T-helper 1 cell treated with Interleukin-12 subunit alpha and Interleukin-12 subunit beta and Interleukin-4 antibody, amounts not matched to agents 30 ng/mL and 1 ng/mL, for 36 hours (primary cell): ENCODE measurements at places on chromosomes 7 and 10. TPM values are rescaled to one million over a fixed set of nuclear protein-coding genes. Genes with fewer than 3 reads are reported as not detected.

The TRPV6 gene
- not detected in 2 replicates for total RNA-seq

The HOXA13 gene
- not detected in 2 replicates for total RNA-seq

The ADAM8 gene
- total RNA-seq = 290 and 302 TPM in 2 replicates

The INHBA gene
- 0.32 and 0.54 TPM in 2 replicates for total RNA-seq

The CLRN3 gene
- total RNA-seq = not detected in 2 replicates

The HECTD2 gene
- 1.7 and 2.9 TPM in 2 replicates for total RNA-seq

The SGMS1 gene
- total RNA-seq = 24.4 TPM in 2 replicates

The FAM3C gene
- 52.8 and 54.8 TPM in 2 replicates for total RNA-seq

The ADAM12 gene
- total RNA-seq = 0.07 and 0.17 TPM in 2 replicates

The PTPN20 gene
- total RNA-seq = 0.20 and 0.41 TPM in 2 replicates

The FAM204A gene
- 58.7 and 63.0 TPM in 2 replicates for total RNA-seq

The MYO3A gene
- total RNA-seq = not detected in 2 replicates

The TEX47 gene
- not detected in 2 replicates for total RNA-seq

The ZDHHC16 gene
- total RNA-seq = 45.2 and 47.0 TPM in 2 replicates

The DCLRE1A gene
- 14.4 and 15.0 TPM in 2 replicates for total RNA-seq

The DYNC1I1 gene
- not detected in 2 replicates for total RNA-seq

The C10orf53 gene
- not detected in 2 replicates for total RNA-seq

The PALD1 gene
- total RNA-seq = 0.07 and 0.10 TPM in 2 replicates

The PARD3 gene
- 0.54 and 0.93 TPM in 2 replicates for total RNA-seq

The RAB19 gene
- total RNA-seq = 16.3 and 16.5 TPM in 2 replicates

The MRLN gene
- not detected in 2 replicates for total RNA-seq

The EBF3 gene
- total RNA-seq = not detected in 2 replicates

The PTPRE gene
- total RNA-seq = 27.7 and 35.7 TPM in 2 replicates

The ZEB1 gene
- 72.0 and 73.8 TPM in 2 replicates for total RNA-seq

The MOGAT3 gene
- not detected in 2 replicates for total RNA-seq

The CARD11 gene
- total RNA-seq = 141 and 143 TPM in 2 replicates

The TMEM243 gene
- total RNA-seq = 39.0 and 39.7 TPM in 2 replicates

The UBTD1 gene
- 0.90 and 1.5 TPM in 2 replicates for total RNA-seq

The ZNF273 gene
- 7.7 and 9.2 TPM in 2 replicates for total RNA-seq

The GIMAP2 gene
- total RNA-seq = 95.5 and 101 TPM in 2 replicates

The EBLN1 gene
- total RNA-seq = not detected in 2 replicates

The CFAP46 gene
- total RNA-seq = not detected in 2 replicates

The FGL2 gene
- 3.4 and 4.4 TPM in 2 replicates for total RNA-seq

The LOXL4 gene
- not detected in 2 replicates for total RNA-seq

The CALHM1 gene
- 0.17 and 0.25 TPM in 2 replicates for total RNA-seq

The TMEM139 gene
- 0.32 and 1.0 TPM in 2 replicates for total RNA-seq

The SPDYE11 gene
- total RNA-seq = not detected in 2 replicates

The LEP gene
- total RNA-seq = not detected in 2 replicates

The LBX1 gene
- total RNA-seq = not detected in 2 replicates

The KAZALD1 gene
- 0.34 and 0.47 TPM in 2 replicates for total RNA-seq

The STRA8 gene
- not detected in 2 replicates for total RNA-seq

The FOXI2 gene
- total RNA-seq = not detected in 2 replicates

The ALOX5 gene
- total RNA-seq = 29.6 and 30.1 TPM in 2 replicates

The NXPH1 gene
- total RNA-seq = not detected in 2 replicates

The PBLD gene
- total RNA-seq = 1.7 and 2.3 TPM in 2 replicates

The DNAJC12 gene
- total RNA-seq = 8.7 and 9.5 TPM in 2 replicates

The SLC13A1 gene
- total RNA-seq = not detected in 2 replicates

The LRIT1 gene
- total RNA-seq = not detected in 2 replicates

The LIPJ gene
- total RNA-seq = 0.10 TPM in 1 of 2 replicates, not detected in the other

The XRCC2 gene
- total RNA-seq = 13.8 and 14.5 TPM in 2 replicates

The SEPHS1 gene
- 46.0 and 55.5 TPM in 2 replicates for total RNA-seq

The NUP42 gene
- total RNA-seq = 41.0 and 44.2 TPM in 2 replicates

The EPHA1 gene
- total RNA-seq = 0.20 and 0.66 TPM in 2 replicates

The TUBAL3 gene
- total RNA-seq = not detected in 2 replicates

The LIPK gene
- not detected in 2 replicates for total RNA-seq

The LRRC18 gene
- total RNA-seq = not detected in 2 replicates

The CRHR2 gene
- total RNA-seq = not detected in 2 replicates

The SPDYE1 gene
- 0.12 TPM in 1 of 2 replicates, not detected in the other for total RNA-seq
